Gastroesophageal sphincter (tissue), 4 donors: ENCODE measurements at places on chromosomes 4 and X.

DNA sequence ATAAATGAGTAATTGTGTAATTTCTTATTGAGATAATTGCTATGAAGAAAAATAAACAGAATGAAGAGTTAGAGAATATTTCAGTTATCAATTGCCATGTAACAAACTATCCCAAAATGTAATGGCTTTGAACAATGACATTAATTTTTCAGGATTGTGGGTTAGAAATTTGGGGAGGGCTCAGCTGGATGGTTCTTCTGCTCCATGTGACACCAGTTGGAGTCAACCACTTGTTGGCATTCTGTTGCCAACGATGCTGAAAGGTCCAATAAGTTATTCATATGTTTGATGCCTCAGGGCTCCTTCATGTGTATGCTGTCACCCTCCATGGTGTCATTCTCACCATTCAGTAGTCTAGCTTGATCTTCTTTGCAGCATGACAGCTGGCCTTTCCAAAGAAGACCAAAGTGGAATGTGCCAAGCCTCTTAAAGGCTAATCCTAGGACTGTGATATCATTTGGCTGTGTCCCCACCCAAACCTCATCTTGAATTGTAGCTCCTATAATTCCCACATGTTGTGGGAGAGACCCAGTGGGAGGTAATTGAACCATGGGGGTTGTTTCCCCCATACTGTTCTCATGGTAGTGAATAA is 20.9 kb upstream of the CCDC149 start:
- ATAC-seq, result no peak

DNA sequence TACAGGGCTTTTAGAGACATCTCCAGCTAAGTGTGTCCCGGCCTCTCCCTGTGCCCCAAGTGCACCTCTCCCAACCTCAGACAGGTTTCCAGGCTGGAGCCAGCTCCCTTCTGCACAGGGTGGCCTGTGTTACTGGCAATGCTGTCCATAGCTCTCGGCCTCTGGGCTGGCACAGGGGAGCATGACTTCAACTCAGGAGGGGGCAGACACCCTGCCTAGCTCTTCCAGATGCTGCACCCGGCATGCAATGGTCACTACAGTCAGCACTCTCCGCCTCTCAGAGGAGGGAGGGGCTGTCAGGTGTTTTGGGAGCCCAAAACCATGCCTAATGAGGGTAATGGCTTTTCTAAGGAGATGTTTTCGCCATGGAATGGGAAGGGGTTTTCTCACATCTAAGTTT is 2.4 kb upstream of the IRAK1 start:
- no peak for ATAC-seq

DNA sequence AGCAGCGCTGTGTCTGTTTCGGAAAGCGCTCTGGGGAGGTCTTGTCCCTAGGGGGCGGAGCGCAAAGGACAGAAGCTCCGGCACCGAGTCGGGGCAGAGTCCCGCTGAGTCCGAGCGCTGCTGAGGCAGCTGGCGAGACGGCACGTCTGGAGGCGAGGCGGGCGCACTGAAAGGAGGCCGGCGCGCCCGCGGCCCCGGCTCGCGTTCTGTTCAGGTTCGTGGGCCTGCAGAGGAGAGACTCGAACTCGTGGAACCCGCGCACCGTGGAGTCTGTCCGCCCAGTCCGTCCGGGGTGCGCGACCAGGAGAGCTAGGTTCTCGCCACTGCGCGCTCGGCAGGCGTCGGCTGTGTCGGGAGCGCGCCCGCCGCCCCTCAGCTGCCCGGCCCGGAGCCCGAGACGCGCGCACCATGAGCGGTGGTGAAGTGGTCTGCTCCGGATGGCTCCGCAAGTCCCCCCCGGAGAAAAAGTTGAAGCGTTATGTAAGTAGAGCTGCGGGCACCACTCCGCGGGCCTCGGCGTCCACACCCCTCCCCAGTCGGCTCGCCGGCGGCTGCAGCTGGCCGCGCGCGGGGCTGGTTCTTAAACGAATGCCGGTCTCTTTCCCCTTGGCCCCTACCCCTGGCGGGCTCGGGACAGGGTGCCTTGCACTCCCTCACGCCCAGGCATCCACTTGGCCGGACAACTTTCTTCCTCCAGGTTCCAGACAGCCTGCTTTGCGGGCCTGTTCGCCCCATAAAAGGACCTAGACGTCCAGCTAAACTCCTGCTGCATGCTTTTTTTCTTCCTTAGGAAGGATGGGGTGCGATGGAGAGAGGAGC is at the start of gene GAB1:
Gene GAB1 (plus strand): TSS at position 96 of the 819 bp plus-strand sequence. CDS start 313 bp downstream, at position 409.
- ATAC-seq, result peak; percentile 68

DNA sequence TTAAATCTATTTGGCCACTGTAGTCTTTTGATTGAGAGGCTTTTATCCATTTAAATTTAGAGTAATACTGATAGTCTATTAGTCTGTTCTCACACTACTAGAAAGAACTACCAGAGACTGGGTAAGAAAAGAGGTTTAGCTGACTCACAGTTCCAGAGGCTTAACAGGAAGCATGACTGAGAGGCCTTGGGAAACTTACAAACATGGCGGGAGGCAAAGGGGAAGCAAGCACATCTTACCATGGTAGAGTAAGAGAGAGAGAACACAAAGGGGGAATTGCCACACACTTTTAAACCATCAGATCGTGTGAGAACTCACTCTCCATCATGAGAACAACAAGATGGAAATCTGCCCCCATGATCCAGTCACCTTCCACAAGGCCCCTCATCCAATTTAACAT is 410.9 kb downstream of the PDGFC start:
- no peak for ATAC-seq
